ENCODE measurements at places on chromosomes 3 and 15. TPM values are rescaled to one million over a fixed set of nuclear protein-coding genes. Genes with fewer than 3 reads are reported as not detected.
A peak's percentile ranks its signal among the peaks of the same experiment; 100 is the strongest.

GRCh38 chr3:62159709-62160092, 213.6 kb downstream of the FEZF2 start:
- DNase-seq: peak; percentile 86

The ISL2 gene
- not detected for total RNA-seq

GRCh38 chr15:73952913-73953750, 26.9 kb downstream of the LOXL1 start:
- DNase-seq: no peak

DNA sequence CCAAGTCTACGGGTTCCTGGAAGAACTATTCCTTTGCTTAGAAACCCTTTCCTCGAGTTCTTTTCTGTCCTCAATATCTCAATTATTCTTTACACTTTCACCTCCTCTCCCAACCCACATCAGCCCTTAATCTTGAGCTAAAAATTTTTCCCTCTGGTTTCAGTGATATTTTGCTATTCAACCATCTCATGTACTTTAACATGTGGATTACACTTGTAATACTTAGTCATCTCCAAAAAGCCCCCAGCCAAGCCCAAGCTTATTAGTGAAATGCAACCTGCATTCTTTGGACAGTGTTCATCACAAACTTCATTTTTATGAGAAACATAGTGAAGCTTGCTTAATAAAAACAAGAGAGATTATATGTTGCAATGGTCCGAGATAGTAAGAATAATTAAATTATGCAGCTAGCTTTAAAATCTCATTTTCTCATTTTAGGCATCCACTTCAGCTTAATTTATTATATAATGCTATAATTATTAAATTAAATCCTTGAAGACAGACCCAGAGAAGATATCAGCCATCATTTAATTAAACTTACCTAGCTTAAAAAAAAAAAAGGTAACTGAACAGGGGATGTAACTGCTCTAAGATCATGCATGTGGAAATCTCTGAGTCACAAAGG, 534.5 kb upstream of the TBL1XR1 start:
- no peak for DNase-seq

- DNase-seq: no peak
Measured at GRCh38 chr15:95512906-95513305, 817.6 kb upstream of the NR2F2 start.

- DNase-seq: no peak
Measured at GRCh38 chr3:29420106-29420505, 139.2 kb downstream of the RBMS3 start.

DNA sequence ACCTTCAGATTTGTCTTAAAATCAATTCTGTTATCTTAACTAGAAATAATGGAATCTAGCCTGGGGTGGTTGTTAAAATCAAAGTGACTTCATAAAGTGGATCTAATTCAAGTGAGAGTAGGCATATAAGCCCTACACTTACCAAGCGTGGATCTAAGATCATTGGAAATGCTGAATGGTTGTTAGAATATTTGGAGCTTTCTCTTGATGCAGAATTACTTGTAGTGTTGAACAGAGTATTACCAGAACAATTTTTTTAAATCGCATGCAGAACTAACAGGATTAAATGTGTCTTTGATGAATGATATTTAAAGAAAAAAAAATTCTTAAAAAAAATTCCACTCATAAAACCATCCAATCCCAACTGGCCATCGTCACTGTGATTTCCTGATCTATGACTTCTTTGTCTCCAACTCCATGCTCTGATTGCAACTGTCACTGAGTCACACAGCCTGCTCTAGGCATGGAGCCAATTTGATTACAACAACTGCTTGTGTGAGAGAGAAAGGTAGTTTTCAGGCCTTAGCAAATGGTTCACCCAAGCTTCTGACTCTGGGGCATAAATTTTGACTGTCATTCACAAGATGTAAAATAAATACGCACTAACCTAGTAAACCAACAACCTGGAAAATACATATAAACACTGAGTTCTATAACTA, 25.9 kb upstream of the SPRED1 start:
- DNase-seq: peak; percentile 36

DNA sequence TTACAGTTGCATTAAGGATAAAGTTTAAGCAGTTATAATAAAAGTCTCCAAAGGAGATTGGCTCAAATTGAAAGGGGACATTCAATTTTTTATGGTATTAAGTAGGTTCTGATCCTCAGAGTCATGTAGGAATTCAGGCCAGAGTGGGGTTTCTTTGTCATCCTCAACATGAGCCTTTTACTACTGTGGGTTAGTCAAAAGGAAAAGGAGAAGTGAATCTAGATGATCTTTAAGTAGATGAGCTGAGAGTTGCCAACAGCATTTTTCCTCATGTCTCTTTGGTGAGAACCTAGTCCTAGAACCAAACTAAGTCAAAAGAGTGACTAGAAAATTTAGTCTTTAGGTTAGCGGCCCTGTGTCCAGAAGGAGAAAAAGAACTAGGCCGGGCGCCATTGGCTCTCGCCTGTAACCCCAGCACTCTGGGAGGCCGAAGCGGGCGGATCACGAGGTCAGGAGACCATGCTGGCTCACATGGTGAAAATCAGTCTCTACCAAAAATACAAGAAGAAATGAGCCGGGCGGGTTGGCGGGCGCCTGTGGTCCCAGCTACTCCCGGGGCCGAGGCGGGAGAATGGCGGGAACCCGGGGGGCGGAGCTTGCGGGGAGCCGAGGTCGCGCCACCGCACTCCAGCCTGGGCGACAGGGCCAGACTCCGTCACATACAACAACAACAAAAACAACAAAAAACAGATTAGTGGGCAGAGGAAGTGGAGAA, 4.2 kb upstream of the CHL1 start:
- no peak for DNase-seq

GRCh38 chr3:150372320-150372719, 35.8 kb upstream of the TSC22D2 start:
- no peak for DNase-seq

- no peak for DNase-seq
Measured at GRCh38 chr3:114293838-114294535, at the start of gene TIGIT. TIGIT (plus strand) TSS chr3:114294028; CDS start chr3:114294062, 34 bp downstream.

- no peak for DNase-seq
Measured at GRCh38 chr15:63255489-63255990, 21.9 kb upstream of the APH1B start.

The GPR62 gene
- total RNA-seq: not detected

The PXK gene
- 13.3 TPM for total RNA-seq

The PIK3CB gene
- total RNA-seq: 29.0 TPM

DNA sequence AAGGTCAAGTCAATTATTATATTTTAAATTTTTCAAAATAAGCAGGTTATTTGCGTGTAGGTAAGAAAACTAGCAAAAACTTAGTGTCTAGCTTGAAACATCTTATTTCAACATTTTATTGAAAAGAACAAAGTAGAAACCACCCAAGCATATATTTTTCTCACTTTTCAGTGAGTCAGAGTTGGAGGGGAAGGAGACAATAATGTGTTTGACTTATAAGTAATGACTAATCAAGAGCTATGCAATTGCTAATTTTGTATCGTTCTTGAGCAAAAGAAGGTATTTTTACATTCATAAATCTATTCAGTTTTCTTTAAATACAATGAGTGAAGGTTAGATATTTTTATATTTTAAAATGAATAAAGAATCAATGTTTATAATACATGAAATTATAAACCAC, 54.4 kb upstream of the P2RY1 start:
- no peak for DNase-seq

GRCh38 chr15:61517776-61518175, 288.7 kb upstream of the RORA start:
- no peak for DNase-seq

GRCh38 chr15:55573224-55573623, 14.9 kb downstream of the PYGO1 start:
- DNase-seq: no peak

The GP9 gene
- total RNA-seq: 0.29 TPM

The SLC25A20 gene
- total RNA-seq: 55.6 TPM

GRCh38 chr15:98872774-98873173, 134.8 kb downstream of the PGPEP1L start:
- DNase-seq: no peak

- DNase-seq: no peak
Measured at GRCh38 chr3:148243609-148244008, 454.1 kb upstream of the AGTR1 start.

The AADACL2 gene
- not detected for total RNA-seq

DNA sequence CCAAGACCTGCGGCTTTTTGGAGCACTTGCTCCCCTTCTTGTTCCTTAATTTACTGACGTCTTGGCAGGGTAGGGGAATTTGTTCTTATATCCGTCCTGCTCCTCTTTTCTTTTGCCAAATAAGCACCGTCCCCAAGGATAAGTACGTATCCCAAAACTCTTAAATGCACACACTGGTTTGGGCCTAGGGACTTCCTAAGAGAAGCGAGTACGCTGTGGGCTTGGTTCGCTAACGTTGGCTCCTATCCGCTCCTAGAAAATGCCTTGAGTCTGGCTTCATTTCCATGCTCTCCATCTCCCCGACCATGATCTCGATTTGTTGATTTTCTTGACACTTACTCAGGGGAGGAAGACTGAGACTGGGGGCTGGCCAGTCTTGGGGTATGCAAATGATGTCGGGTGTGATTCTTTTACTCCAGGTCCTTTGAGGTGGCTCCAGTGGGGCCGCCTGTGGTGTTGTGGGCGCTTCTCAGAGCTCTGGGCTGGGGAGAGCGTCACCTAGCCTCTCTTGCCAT, 1.3 kb downstream of the MYRIP start:
- DNase-seq: no peak

DNA sequence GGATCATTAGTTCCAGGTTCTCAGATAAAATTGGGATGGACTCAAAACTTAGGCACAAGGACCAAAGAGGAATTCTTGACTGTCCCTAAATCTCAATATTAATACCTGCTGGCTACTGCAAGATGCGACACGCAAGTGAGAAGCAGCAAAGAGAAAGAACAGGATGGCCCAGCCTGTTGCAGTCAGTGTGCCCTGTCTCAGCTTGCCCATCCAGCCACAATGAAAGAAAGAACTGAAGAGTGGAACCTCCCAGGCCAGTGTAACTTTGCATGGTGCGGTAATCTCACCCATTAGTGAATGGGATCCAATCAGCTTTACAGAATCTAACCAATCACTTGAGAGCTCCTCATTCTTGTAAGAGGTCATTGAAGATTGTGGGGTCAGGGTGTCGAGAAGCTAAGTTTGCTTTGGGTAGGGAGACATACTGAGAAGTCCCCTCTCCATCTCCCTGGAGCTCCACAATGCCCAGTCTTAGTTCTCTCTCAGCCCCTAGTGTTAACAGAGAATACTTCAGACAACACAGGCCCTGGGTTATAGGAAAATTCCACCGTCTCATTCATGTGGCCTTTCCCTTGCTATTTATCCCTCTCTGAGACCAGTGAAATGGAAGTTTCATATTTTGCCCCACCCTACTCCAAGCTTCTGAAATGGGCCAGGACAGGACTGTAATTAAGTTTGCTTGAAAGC, 3.2 kb upstream of the SLC9A9 start:
- no peak for DNase-seq

Data from left cardiac atrium (tissue), 4 donors.